NCI-H1694 (cell line): ENCODE measurements at places on chromosomes 7 and 10.

GRCh38 chr7:10211016-10211415, 762.7 kb upstream of the PHF14 start:
- DNase-seq: no peak

DNA sequence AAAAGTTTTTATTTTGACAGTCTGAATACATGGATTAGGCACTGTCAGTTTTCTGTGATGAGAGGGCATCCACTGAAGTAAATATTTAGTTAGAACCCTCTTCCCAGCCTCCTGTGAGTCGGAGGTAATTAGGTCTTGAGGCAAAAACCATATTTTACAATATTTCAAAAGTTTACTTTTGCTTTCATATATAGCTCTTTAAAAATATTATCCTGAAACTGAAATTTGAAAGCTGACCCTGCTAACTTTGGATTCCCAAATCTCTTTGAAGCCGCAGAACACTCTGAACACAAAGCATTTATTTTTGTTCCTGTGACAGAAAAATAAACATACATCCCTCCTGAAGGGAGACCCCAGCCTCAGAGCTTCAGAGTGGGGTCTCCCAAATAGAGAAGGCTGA, 317.4 kb downstream of the KIF20B start:
- DNase-seq: no peak

- DNase-seq: no peak
Observed at GRCh38 chr7:66297579-66297978, 92.4 kb downstream of the TPST1 start.

- no peak for DNase-seq
Observed at GRCh38 chr10:24804392-24804791, 80.7 kb upstream of the ARHGAP21 start.

GRCh38 chr10:84200537-84201243, 6.4 kb downstream of the CDHR1 start:
- no peak for DNase-seq

DNA sequence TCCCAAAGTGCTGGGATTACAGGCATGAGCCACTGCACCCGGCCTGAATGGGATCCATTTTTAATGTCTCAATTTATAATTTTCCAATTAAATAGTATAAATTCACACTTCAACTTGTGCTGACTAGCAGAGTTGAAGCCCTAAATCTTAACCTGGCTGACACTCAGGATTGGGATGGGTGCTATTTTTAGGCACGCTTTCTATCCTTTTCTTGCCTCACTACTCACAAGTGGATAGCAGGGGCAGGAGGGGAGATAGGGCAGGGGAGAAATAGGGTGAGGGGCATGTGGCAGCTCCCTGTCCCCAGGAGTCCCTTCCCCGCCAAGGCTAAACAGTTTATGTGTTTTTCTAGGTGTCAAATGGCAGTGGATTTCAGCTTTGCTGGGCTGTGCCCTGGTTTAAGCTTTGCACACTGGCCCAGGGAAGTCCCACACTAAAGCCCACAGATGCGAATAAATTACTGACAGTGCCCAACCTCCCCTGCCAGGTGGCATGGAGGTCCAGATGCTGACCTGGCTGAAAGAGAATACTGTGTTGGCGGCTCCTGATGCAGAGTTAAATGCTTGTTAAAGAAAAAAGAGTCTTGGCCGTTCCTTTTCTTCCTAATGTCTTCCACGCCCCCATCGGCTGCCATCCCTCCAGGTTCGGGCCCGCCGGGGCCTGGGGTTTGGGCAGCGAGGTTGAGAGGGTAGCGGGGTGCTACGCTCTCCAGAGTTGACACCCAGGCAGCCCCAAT, 36.2 kb upstream of the EFCAB10 start:
- DNase-seq: no peak

DNA sequence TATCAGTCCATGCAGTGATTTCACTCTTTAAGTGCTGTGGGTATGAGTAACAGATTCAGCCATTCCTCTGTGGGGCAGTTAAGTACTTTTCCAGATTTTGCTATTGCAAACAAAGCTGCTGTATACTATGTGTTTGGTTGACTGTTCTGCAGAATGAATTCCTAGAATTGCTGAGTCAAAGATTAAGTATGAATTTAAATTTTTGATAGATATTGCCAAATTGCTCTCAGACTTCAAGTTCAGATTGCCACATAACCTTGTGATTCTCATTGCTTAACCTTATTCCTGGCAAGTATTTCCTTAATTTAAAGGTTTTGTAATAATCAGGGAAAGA, 21.6 kb upstream of the SAR1A start:
- no peak for DNase-seq

- DNase-seq: peak; percentile 85
Observed at GRCh38 chr7:130272381-130273080, 5.9 kb downstream of the CPA2 start.

GRCh38 chr7:110375068-110375467, 715.9 kb upstream of the LRRN3 start:
- peak; percentile 37 for DNase-seq

DNA sequence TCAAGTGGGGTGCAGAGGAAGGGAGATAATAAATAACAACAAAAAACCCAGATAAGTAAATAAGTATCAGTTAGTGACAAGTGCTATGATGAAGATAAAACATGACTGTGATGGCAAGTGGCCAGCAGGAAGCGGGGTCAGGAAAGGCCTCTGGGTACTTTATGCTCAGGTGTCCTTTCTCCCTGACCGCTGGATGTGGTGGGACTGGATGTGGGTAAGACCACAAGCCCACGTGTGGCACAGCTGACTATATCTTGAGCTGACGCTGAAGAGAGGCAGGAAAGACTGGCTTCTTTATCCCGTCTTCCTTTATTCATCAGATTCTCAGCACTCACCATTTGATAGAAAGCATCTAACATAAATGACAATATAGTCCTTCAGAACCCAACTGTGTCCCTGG, 87.8 kb downstream of the CREB5 start:
- no peak for DNase-seq

- DNase-seq: no peak
Observed at GRCh38 chr10:124966008-124966407, 24.1 kb downstream of the ZRANB1 start.
